ENCODE measurements at places on chromosomes 12 and 14. TPM values are rescaled to one million over a fixed set of nuclear protein-coding genes. Genes with fewer than 3 reads are reported as not detected.

- DNase-seq = no peak
Measured at GRCh38 chr12:13537623-13538022, 341.1 kb downstream of the EMP1 start.

GRCh38 chr12:81588235-81589008 lies 170.7 kb downstream of the PPFIA2 start:
- no peak for DNase-seq

DNA sequence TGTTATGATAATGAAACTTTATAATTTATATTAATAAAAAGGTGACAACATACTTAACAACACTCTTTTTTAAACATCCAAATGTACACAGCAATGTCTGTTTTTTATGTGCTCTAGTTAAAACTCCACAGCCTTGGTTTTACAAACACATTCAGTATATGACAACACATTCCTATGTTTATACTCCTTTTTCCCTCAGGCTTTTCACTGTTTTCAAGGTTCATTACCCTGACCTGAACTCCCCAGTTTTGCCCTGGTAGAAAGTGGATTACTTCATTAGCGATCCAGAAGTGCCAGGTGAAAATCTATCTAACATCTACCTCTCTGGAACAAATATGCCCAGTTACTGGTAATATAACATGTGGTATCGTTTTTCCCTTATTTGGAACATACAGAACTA lies 340.2 kb upstream of the DDHD1 start:
- no peak for DNase-seq

DNA sequence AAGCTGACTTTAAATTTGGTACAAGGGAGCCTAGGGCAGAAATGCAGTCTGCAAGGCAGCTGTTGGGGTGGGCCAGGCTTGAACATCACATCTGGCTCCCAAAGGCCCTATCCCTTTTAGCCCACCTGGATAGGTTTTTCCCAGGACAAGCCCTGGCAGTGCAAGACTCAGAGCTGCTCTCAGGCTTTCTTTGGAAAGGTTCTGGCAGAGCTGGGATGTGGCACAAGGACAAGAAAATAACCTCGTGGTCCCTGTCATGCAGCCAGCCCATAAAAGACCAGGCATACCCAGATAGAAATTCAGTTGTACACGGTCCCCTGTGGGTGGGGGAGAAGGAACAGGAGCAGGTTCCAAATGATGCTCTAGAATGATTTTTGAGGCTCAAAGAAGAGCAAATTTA lies 206.9 kb downstream of the TTC7B start:
- DNase-seq = no peak

DNA sequence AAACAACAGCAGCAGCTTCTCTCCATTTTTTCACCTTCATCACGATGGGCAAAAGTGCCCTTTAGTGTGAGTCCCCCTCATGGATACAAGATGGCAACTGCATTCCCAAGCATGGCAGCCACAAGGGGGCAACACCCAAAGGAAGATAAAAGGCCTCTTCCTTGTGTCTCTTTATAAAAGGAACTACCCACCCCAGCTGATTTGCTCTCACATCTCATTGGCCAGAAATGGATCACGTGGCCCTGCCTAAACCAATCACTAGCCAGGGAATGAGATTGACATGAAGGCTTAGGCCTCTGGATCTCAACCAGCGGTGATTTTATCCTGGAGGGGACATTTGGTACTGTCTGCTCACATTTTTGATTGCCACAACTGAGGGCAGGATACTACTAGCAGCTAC lies 21.9 kb upstream of the IFT81 start:
- DNase-seq = no peak

Gene BIN2
- polyA plus RNA-seq = 4.6 TPM

Gene CFAP54
- polyA plus RNA-seq = 2.5 TPM

Gene KRT79
- not detected for polyA plus RNA-seq

All from right lung (tissue), 10 donors.